ENCODE measurements at places on chromosomes 3 and 15.

DNA sequence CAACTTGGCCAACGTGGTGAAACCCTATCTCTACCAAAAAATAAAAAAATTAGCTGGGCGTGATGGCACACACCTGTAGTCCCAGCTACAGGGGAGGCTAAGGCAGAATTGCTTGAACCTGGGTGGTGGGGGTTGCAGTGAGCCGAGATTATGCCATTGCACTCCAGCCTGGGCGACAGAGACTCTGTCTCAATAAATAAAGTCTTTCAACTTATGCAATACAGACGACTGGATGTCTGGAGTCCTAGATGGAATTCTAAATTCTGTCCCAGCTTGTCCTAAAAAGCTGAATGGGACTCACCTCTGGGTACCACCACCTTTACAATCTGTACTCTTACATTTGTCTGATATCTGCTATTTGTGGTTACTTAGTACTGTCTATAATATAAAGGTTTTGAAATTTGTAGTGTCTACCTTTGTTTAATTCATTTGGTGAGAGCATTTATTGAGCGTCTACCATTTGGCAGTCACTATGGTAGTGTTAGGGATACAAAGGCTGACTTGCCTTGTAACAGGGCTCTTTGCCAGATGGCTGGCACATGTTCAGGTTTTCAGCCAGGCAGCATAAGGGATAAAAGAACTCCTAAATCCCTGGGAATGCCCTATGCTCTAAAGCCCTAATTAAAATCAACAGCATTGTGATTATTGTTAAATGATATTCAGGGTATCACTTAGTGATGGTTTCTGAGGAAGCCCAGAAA is 7.2 kb upstream of the ZNF609 start:
- no peak for DNase-seq

- DNase-seq, result no peak
These were observed 218 bp upstream of the TRPC1 start for GRCh38 chr3:142723665-142723967.

DNA sequence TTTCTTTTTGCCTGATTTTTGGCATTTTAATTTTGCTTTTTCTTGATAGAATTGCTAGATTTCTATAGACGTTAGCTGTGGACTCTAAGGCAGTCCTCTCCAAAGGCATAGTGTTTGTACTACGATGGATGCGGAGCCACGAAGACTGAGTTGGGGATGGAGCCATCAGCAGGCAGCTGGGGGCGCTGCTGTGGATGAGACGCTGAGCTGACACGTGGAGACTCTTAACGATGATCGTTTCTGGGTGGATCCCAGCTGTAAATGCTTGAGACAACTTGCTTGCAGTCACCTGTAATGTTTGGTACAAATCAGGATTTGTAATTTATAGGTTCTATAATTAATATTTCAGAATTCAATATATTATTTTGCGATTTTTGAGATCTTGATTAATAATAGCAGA is 13.3 kb upstream of the PPP1R2 start:
- no peak for DNase-seq

GRCh38 chr15:65292938-65293518 is 2.8 kb upstream of the RNU5A-1 start:
- DNase-seq, result no peak

DNA sequence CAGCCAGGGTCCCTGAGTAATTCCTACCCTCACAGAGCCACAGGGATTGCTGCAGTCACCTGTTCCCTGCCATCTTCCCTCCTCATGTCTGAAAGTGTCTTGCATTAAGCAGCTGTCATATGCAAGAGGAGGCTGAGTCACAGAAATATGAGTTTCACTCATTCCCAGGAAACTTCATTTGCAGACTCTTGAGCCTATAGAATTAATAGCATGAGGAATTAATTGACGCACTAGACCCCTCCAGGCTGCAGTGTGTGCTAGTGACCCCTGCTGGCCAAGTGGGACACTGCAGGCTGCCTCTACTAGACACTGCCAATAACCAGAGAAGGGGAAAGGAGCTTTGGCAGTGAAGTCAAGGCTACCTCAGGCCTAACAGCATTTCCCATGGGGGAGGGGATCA is 50.6 kb upstream of the SLC6A1 start:
- no peak for DNase-seq

DNA sequence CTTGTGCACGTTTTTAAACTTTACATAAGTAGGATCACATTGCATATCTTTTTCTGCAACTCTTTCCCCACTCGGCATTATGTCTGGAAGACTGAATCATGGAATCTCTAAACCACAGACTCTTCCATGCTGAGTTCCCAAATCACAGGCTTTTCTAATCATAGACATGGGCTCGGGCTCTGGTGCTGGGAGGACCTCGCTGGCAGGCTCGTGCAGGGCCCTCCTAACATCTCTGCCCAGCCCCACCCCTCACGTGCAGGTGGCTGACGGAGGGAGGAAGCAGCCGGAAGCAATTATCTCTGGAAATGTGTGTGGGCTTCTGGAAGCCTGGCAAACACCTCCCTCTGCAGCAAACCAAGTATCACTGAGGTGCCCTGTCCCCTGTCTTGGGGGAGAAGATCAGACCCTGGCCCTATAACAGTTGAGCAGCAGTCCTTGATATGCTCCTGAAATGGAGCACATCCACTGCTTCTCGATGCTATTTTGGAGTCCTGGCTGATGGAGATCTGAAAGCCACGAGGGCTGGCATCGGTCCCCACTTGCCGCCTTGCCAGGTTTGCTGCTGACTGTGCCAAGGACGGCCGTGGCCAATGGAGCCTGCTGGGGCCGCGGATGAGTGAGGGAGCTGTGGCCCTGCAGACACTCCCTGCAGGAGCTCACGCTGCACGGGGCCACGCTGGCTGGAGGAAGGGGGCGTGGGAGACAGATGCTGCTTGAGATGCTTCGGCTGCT is 4.4 kb upstream of the IQSEC1 start:
- DNase-seq, result no peak

GRCh38 chr3:47251689-47252088 is 30.9 kb downstream of the KIF9 start:
- DNase-seq, result no peak

- no peak for DNase-seq
These were observed 27.4 kb upstream of the SRGAP3 start for GRCh38 chr3:9276761-9277370.

DNA sequence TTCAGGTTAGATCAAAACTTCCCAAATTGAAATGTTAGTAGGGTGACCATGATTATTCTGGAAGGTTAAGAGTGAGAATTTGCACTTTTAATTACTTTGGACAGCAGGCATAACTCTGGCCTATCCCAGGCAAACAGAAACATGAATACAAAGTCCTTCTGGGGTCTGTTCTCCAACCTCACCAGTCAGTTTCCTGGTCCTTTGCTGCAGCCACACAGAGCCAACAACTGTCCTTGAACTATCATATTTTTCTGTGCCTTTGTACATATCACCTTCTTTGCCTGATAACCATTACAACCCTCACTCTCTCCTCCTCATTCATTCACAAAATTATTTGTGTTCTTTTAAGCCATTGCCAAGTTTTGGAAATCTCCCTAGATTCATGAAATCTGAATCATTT is 126.0 kb upstream of the GBE1 start:
- no peak for DNase-seq

DNA sequence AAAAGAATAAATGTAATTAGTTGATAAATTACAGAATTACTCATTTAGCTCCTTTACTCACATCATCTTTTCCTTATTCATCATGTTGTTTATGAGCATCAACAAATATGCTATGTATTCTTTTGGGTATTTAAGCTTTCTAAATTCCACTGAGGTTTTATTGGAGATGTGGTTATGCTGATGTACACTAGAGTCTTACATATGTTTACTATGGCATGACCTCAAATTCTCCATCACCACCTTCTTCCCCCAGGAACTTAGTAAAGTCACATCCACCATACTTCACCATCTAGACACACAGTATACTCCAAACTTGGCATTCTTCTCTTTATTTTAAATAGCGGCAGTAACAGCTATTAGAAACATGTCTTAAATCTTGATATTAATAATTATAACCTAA is 74.1 kb upstream of the MELTF start:
- DNase-seq, result no peak

GRCh38 chr3:42670051-42670576 is 15.2 kb upstream of the KLHL40 start:
- no peak for DNase-seq

GRCh38 chr3:128316481-128316891 is 150.2 kb downstream of the DNAJB8 start:
- no peak for DNase-seq

DNA sequence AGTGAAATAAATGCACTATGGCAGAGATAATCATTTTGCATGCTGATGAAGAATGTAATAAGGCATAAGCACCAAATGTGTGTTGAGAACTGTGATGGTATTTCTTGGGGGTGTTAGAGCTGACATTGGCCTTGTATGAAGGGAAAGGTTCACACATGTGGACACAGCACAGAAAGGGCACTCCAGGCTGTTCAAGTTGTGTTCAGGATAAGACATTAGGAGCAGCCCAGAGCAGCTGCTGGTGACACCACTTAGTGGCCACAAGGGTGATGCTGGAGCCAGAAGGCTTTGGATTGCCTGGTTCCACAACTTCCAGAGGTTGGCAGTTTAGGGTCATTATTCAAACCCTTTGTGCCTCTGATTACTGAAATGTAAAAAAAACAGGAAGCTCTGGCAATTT is 155.4 kb downstream of the GOLGA6L6 start:
- no peak for DNase-seq

DNA sequence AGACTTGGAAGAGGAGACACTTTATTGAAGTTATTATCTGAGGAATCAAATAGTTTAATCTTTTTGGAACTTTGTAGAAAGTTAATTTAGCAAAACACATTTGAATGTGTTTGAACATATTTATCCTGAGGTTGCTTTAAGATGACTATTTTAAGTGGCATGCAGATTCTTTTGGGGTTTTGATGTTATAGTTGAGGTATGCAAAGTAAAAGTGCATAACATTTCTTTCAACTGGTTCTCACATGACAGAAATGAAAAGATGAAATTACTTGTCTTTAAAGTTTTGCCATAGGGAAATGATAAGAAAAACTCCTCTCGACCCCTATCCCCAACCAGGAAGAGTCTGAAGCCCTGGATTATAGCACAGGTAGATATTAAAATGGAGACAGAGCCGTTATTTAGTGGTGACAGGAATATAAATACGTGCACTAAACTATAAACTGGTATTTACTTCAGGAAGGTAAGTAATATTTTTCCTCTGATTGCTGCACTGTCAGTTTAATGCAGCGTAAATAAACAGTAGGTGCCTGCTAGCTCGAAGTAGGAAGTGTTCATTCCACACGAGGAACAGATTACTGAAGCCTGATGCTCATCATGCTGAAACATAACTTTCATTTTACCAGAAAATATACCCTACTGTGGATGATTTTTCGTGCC is 15.1 kb upstream of the SATB1 start:
- no peak for DNase-seq

GRCh38 chr3:179321668-179322285 is 1.1 kb upstream of the ZNF639 start:
- no peak for DNase-seq

GRCh38 chr15:23912191-23912590 is 225.1 kb upstream of the NDN start:
- no peak for DNase-seq

DNA sequence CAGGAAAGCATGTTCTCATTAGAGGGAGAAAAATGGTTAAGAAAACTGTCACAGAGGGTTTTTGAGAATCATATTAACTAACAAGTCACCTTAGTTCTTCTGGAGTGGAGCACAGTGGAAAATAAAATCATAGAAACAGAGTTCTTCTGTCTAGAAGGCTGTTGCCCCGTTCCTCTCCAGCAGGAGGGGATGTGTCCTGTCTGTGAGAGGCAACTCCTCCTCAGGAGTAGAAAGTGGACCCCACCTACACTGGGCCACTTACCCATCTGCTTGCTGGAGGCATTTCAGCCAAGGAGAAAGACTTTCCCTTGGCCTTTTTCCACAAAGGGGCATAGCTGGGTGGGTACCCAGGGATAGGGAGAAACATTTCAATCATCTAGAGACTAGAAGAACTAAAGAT is 106.6 kb downstream of the SSR3 start:
- peak; percentile 1 for DNase-seq

DNA sequence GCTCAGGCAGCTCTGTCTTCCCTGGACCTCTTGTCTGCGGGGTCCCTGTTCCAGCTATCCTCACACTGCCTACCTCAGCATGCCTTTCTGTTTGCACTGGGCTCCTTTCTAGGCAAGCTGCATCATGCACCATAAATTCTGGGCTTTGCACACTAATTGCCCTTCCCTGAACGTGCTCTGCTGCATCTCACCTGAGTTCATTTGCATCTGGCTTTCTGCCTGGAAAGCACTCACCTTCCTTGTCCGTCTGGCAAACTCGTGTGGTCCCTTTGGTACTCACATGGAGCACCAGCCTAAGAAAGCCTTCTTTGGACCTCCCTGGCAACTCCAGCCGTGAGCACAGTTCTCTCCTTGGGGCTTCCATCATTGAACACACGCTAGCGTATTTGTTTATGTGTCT is 365.6 kb downstream of the SV2B start:
- no peak for DNase-seq

Data from amniotic stem cell (primary cell).